GM20000 (cell line): ENCODE measurements at places on chromosomes 11 and 22.

DNA sequence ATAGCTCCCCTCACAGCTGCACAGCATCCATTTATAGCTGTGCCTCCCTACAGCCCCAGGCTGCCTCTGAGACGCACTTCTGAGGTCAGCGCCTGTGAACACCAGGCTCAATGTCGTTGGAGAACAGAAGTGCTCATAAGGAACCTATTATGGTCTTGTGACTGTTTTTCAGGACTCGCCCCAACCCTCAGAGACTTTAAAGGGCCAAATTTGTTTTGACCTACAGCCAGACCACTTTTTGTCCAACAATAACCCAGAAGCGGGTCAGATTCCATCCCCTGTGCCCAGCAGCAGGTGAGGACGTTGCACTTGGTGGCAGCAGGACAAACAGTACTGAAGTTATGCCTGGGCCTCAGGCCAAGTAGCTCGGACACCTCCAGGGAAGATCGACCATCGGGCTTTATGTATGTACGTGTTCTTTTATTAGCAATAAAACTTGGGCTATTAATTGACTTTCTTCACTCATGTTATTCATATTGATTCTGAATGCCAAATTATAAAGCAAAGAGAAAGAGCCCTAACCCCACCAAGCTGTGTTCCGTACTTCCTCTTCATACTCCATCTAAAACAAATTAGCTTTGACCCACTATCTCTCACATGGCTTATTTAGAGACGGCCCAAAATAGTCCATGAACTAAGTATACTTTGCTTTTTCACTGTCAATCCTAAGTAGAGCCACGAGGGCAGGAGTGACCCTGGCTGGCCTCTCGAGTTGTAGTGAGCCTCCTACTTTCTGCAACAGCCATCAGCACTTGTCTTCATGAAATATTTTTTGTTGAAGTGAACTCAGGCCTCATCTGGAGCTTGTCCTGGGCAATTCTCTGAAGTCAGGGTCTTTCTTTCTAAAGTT, 92.3 kb upstream of the PAX6 start:
- no peak for DNase-seq

DNA sequence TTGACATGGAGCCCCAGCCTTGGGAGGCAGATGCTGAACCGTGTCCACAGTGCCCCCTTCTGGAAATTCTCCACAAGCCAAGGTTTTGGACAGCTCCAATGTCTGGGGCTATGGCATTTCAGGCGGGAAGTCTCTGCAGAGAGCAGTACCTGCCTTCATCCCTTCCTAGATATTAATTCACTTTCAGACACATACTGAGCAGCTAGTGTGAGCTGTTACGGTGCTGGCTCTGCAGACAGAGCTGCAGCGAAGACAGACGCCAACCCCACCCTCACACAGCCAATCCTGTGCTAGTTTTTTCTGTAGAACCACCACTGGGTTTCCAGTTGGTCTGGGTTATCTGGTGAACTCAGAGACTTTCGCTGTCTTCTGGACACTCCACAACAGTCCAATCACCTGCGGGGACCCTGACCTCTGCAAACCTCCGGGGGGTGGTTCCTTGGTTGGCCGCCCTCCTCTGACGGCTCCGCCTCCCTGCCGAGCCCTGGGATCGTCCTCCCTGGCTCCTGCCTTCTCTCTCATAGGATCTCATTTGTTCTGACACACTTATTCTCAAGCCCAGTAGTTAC, 9.1 kb downstream of the LMF2 start:
- DNase-seq = peak; percentile 78

DNA sequence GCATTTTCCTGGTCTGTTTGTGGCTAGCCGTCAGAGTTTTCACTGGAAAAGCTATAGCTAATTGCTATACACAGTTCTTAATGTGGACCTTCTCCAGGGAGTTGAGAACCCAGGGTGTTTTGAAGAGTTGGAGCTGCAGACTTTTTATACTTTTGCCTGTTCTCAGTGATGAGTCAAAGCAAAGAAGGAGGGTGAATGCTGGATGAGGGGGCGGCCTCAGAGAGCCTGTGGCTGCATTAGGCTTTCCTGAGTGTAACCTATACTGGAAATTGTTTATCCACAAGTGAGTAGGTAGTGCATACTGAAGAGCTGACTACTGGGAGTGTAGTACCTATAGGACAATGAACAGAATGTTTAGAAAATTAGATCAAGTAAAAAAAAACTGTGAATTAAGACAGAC, 79.7 kb upstream of the HORMAD2 start:
- no peak for DNase-seq

- no peak for DNase-seq
Observed at GRCh38 chr11:69582756-69583467, 58.0 kb upstream of the CCND1 start.

DNA sequence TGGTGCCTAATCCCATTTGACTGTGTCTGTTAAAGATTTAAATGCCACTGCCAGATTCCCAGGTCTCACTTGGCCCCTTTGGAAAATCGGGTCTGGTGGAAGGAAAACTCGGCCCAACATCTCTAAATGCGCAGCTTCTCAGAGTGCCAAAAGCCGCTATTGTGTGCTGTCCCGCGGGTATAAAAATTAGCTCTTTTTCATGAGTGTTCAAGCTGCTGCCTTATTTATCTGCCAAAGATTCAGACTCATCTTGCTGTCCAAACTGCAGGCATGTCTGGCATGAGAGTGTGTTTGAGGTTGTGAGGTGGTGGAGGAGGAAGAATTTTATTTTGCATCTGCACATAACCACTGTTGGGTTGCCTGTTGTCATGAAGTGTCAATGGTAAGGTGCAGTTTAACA, 91.4 kb downstream of the NELL1 start:
- no peak for DNase-seq

- DNase-seq = no peak
Observed at GRCh38 chr11:60706931-60707330, 7.5 kb downstream of the MS4A8 start.

DNA sequence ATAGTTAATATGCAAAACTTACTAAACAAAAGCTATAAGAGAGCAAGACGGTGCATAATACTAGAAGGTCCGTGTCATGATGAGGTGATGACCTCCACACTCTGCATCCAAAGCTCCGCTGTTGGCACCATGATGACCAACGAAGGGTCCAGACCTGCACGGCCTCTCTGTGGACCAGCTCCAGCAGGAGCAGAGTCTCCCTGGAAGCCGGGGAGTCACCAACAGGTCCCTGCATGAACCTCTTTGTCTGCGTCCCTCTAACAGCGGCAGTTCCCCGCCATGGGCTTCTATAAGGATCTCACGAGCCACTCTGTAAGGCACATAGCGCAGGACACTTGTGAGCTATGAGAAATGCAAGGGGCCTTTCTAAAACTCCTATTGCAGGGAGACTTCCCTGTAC, 517.3 kb downstream of the BRD1 start:
- DNase-seq = no peak

DNA sequence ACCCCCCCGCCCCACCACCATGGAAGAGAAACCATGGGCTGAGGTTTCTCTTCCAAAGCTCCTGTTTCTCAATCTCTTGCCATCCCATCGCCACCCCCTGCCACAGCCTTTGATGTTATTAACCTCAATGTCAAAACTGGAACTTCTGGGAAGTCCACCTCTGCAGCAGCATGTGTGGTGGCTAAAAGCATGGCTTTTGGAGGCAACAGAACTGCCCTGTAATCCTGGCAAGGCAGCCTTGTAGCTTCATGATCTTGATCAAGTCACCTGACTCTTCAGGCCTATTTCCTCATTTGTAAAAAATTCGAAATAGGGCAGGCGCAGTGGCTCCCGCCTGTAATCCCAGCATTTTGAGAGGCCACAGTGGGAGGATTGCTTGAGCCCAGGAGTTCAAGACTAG, 3.5 kb upstream of the COX8A start:
- no peak for DNase-seq

GRCh38 chr22:42929838-42930155, 72.7 kb upstream of the ARFGAP3 start:
- no peak for DNase-seq

- DNase-seq = no peak
Observed at GRCh38 chr22:48253573-48253972, 1491.1 kb downstream of the TBC1D22A start.

GRCh38 chr11:47917599-47918369, 62.6 kb upstream of the PTPRJ start:
- DNase-seq = no peak

- DNase-seq = no peak
Observed at GRCh38 chr11:58927393-58928106, 11.7 kb upstream of the GLYATL1 start.

DNA sequence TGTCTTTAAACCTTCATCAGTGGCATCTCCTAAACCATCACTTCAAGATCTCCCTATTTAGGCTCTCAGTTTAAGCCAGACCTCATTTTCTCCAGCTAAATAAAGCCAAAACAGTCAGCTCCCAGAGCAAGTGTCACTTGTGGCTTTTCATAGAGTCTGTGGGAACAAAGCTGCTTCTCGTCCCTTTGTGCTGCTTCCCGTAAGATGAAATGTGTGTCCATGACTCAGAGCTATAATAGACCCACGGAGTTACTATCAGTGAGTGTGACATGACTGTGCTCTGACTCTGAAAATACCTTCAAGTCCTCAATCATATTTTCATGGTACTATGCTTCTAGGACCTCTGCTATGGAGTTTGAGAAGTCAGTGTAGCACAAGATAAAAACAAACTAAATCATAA, 57.3 kb upstream of the SLN start:
- DNase-seq = no peak

DNA sequence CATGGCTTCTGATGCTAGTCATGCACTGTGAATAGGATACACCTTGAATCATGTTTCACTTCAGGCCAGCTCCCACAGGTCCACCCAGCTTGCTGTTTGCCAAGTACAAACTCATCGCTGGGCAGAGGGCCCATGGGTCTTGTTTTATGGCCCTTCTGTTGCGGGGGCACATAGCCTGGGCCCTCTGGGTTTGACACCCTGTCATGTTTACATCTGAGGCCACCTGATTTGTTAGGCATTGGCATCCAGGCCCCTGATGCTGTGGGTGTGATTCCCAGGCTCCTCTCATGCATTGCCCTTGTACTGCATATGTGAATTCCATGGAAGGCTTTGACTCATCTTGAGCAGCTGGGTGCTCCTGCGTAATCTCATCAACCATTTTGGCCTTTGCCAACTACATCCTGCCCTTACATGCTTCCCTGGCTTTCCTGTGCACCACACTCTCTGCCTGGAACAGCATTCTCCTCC, 32.6 kb downstream of the PPFIBP2 start:
- DNase-seq = no peak

DNA sequence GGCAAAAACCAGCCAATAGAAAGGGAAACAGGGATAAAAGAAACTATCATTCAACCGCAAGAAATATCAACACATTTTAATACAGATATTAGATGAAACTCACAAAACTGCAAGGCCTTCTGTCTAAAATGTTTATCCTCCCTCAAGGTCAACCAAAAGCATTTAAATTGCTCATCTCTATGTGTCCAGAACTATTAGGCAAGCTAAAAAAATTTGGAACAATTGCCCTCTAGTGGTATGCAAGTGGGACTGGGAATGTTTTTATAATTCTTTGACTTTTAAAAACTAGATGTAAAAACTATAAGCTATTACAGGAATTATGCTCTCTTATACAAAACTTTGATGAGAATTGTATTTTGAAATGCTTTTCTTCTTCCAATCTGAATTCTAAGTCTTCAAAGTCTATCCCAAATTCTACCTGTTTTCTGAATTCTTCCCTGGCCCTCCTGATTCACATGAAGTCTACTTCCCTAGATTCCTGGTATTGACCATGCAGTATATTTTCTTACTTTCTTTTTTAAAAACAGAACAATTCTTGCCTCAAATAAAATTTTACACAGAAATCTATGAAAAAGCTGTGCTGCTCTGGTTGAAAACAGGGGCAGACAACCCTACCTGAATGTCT, 4.9 kb downstream of the CWC15 start:
- no peak for DNase-seq

GRCh38 chr11:108551651-108552462, 41.7 kb downstream of the EXPH5 start:
- no peak for DNase-seq

- no peak for DNase-seq
Observed at GRCh38 chr22:31625661-31626426, 36.2 kb downstream of the PISD start.

DNA sequence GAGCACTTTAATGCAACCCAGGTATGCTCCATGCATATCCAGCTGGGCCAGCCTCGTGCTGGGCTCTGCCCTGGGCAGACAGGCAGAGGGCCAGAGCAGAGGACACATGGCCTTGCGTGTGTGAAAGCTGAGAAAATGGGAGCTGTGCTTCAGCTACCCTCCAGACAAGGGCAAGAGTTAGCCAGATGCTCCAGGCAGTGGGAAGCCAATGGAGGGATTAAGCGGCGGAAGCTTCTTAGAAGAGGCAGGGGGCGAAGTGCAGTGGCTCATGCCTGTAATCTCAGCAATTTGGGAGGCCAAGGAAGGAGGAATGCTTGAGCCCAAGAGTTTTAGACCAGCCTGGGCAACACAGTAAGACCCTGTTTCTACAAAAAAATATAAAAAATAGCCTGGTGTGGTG, 9.8 kb upstream of the ARHGEF17 start:
- no peak for DNase-seq

DNA sequence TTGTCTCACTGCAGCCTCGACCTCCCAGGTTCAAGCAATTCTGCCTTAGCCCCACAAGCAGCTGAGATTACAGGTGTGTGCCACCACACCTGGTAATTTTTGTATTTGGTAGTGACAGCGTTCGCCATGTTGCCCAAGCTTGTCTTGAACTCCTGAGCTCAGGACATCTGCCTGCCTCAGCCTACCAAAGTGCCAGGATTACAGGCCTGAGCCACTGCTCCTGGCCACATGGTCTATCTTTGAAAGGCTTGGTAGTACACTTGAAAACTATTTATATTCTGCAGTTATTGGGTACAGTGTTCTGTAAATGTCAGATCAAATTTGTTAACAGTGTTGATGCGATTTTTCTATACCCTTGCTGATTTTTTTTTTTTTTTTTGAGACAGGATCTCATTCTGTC, 9.5 kb downstream of the CRYBA4 start:
- DNase-seq = no peak

DNA sequence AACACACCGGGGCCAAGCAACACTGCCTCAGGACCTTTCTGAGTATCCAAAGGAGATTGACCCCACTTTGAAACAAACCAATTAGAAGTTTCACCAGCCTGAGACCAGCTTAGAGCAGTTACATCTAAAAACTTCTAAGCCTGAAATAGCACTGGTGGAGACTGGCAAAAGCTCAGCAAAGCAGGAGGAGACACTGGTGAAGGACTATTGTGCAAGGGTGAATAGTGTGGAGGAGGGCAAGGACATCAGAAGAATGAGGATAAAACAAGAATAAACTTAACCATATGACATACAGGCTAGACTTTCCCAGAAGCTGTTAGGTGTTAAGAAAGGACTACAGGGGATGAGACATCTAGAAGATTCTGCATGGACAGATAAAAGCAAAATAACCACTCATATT, 152.4 kb downstream of the FCHSD2 start:
- DNase-seq = no peak
